ENCODE measurements at places on chromosomes 4 and X.

DNA sequence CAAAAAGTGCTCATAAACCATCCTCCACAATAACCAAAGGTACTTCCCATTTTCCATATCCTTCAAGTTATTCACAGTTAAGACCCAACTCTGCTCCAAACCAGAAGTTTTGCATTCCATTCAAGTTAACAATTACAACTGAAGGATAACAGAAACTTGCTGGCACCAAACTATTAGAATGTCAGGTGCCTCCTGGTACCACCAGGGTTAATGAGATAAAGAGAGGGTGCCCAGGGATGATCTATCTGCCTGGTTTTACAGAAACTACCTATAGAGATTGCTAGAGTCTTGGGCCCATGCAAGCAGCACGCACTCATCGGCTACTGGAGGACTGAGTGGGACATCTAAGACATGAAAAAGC, 114.6 kb downstream of the RBM47 start:
- DNase-seq, result no peak

GRCh38 chrX:110442635-110443034, 84.0 kb downstream of the RTL9 start:
- no peak for DNase-seq

GRCh38 chr4:147480502-147480890, 401 bp upstream of the EDNRA start:
- DNase-seq, result no peak

DNA sequence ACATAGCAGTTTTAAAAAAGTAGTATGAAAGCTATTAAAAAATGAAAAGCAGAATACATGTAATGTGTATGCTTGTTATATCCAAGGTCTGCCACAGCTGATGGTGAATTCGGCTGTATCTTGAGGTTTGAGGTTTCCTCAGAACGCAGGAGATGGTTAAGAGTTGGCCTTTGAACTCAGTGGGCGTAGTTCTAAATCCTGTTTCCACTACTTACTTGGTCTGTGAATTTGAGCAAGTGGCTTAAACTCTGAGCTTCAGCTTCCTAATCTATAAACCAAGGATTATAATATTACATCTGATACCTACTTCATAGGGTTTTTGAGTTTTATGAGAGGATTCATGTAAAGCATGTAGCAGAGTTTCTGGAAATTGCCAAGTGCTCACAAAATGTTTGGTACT, 125.2 kb downstream of the STIM2 start:
- DNase-seq, result no peak

- no peak for DNase-seq
Measured at GRCh38 chr4:37477126-37477525, 209.1 kb downstream of the RELL1 start.

GRCh38 chrX:73267979-73268378, 53.3 kb upstream of the NAP1L2 start:
- no peak for DNase-seq

DNA sequence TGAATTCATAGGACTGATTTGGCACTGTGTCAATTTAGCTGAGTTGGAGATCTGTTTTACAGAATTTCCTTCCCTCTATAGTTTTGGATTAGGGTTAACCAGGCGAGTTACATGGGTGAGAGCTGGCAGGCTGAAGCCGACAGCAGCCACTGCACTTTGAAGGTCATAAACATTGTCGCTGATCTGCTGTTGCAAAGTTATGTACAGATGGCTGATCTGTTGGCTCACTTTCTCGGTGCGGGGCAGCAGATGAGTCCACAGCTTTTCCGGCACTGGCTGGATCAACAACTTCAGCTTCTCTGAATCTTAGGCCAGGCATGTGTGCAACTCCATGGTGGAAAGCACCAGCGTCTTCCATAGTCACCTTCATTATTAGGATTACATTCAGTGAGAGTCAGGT, 173.7 kb downstream of the GPAT3 start:
- no peak for DNase-seq

DNA sequence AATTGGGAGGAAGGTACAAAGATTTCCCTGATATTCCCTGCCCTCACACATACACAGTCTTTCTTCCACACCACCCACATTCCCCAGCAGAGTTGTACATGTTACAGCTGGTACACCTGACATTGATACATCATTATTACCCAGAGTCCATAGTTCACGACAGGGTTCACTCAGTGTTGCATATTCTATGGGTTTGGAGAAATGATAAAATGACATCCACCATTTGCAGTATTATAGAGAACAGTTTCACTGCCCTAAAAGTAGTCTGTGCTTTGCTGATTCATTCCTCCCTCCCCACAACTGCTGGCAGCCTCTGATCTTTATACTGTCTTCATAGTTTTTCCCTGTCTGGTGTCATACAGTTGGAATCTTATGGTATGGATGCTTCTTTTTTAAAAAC, 15.0 kb downstream of the AGA start:
- DNase-seq, result no peak

- no peak for DNase-seq
Measured at GRCh38 chrX:145825896-145826295, 8.3 kb downstream of the SLITRK2 start.

DNA sequence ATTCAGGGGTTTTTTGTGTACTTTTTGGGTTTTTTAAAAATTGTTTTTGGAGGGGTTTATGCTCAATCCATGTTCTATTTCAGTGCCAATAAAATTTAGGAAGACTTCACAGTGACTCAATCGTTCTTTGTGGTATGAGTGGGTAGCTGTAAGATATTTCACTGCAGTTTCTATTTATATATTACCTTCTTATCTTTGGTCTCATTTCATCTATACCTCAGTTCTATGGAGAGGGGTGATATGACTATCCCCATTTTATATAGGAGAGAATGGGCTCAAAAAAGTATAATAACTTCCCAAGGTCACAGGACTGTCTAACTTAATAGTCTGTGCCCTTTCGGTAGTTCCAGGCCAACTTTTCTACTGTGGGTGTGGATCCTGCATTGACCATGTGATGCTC, 74.4 kb downstream of the MSN start:
- DNase-seq, result no peak

- no peak for DNase-seq
Measured at GRCh38 chrX:153606503-153606902, 7.6 kb upstream of the CCNQ start.

DNA sequence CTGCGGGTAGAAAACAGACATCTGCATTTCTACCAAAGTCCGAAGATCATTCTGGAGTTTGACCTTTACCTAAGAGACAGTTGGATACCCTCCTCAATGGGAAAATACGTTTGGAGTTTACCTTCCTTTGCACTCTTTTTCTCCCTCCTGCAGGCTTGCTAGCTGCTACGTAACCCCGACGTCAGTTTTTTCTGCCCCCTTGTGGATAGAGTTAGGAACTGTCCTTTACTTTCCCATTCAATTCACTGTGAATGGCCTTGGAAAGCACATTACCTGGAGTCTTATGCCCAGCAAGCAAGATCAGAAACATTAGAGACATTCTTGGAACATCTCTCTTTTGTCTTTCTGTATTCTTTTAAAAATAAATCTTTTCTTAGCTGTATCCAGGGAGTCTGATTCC, 250.7 kb downstream of the NAP1L3 start:
- no peak for DNase-seq

- no peak for DNase-seq
Measured at GRCh38 chr4:183362916-183363542, 40.8 kb upstream of the CLDN24 start.

- DNase-seq, result no peak
Measured at GRCh38 chr4:144709793-144710525, 64.0 kb downstream of the HHIP start.

GRCh38 chrX:35670889-35671288, 127.3 kb upstream of the MAGEB16 start:
- DNase-seq, result no peak

DNA sequence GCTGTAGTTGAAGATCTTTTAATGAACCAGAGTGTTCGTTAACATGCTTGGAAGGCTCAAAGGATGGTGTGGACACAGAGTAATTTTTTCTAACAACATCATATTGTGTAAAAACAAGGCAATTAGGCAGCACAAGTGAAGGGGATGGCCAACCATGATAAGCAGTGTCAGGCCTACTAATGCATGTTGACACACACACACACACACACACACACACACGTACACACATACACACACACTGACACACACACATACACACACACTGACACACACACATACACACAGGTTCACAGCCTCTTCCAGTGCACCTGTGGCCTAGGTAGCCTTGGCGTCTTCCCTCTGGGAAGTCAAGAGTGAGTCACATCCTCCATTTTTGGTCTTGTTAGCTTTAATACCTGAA, at the start of gene SUPT20HL1:
Gene SUPT20HL1 (plus strand): TSS at position 368 of the 400 bp plus-strand sequence. CDS start 2,122 bp downstream, outside the sequence.
- no peak for DNase-seq

- no peak for DNase-seq
Measured at GRCh38 chr4:187814737-187815465, 180.7 kb upstream of the ZFP42 start.

GRCh38 chrX:129655547-129656249, 942 bp upstream of the APLN start:
- no peak for DNase-seq

GRCh38 chr4:102825261-102826091, 1.9 kb downstream of the UBE2D3 start:
- DNase-seq, result no peak

DNA sequence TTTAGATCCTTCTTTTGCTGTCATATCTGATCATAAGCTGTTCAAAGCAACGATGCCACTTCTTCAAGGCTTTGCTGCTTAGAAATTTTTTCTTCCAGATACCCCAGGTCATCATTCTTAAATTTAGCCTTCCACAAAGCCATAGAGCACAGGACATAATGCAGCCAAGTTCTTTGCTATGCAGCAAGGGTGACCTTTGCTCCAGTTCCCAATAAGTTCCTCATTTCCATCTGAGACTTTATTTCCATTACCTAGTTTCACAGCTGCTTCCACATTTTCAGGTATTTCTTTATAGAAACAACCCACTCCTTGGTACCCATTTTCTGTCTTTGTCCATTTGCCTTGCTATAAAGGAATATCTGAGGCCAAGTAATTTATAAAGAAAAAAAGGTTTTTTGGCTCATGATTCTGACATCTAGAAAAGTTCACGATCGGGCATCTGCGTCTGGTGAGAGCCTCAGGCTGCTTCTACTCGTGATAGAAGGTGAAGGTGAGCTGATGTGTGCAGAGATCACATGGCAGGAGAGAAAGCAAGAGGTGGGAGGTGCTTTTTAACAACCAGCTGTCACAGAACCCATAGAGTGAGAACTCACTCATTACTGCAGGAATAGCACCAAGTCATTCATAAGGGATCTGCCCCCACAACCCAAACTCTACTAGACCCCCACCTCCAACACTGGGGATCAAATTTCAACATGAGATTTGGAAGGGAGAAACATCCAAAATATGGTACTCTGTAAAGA, 11.8 kb upstream of the TASL start:
- no peak for DNase-seq

GRCh38 chrX:116239944-116240840, 69.6 kb downstream of the AGTR2 start:
- no peak for DNase-seq

GRCh38 chr4:2587213-2587823, 50.9 kb downstream of the FAM193A start:
- no peak for DNase-seq

DNA sequence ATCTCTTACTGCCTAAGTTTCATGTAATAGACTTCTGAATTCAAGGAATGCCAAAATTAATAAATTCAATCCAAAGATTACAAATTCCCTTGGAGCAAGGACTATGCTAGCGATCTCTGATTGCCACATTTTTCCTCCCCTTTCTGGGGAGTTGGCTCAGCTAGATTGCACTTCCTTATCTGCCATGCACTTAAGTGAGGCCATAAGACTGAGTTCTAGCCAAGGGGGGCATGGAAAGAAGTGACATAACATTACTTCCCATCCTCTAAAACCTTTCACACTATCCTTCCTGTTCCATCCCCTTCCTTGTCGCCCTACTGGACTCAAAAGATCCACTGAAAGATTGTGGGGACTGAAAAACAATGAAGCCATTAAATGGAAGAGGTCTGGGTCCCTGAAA, 53.8 kb upstream of the TXK start:
- no peak for DNase-seq

DNA sequence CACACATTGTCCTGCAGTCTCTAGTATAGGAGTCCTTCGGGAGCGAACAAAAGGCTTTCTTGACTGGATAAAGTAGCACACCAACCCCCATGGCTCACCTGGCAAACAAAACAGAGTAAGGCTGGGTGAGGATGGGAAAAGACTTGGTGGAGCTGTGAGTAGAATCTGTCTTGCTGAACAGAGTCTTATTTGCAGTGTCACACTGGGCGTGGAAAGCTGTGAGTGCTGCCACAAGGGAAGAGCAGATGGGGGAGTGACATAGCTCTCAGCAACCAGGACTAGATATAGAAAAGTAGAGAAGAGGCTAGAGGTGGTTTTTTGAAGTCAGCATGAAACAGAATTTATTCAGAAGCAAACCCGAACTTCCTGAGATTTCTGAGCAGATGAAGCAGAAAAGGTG, 137.2 kb upstream of the ESX1 start:
- DNase-seq, result no peak

DNA sequence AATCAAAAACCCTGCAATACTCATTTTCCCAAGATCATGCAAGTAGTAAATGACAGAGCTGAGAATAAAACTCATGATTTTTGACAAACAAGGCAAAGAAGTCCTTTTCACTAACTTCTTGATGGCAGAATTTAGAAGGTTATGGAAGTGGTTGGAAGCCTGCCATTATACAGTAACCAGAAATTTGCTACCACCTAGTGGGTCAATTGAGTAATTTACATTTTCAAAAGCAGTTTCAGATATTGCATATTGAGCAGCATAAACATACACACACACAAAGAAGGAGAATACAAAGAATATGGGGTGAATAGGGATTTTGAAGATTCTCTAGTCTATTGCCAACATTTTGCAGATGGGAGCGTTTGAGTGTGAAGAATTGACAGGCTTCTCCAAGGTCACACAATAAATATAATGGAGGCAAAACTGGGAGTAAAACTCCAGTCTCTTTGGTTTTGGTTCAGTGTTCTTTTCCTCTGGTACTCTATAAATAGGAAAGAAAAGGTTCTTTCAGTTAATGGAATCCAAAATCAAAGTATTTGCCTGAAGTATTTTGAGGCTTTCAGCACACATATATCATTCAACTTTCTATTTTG, 70.2 kb downstream of the GC start:
- no peak for DNase-seq

DNA sequence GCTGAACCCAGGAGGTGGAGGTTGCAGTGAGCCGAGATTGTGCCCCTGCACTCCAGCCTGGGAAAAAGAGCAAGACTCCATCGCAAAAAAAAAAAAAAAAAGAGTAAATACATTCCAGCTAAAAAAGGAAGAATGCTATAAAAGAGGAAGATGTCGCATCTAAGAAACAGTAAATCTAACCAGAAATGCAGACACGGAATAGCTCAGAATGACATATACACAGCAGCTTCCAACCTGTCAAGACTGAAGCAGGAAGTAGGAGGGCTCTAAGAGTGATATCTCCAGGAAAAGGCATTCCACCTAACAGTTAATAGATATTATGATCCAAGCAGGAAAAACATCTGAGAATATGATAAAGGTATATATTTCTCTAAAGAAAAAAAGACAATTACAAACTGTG, 16.0 kb downstream of the CLOCK start:
- no peak for DNase-seq

DNA sequence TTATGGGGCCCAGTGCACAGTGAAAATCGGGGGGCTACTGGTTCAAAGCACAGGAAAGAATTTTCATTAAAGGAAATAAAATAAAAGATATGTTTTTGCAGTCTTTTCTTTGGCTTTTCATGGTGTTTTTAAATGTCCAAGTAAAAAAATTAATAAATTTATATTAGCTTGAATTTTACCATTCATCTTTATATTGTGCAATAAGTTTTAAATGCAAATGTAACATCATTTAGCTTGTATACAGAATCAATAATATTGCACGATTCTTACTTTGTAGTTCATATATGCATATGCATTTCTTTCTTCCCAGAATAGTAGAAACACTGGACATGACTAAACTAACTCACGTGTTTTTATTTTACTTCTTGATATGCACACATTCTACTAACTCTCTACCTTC, 31.0 kb downstream of the AREG start:
- DNase-seq, result no peak

Measured in cerebellar nuclear complex (tissue), 1 donor.